A549 treated with CpdA at 1 μM for 4 hours (cell line): ENCODE measurements at places on chromosomes 7 and 10. TPM values are rescaled to one million over a fixed set of nuclear protein-coding genes. Genes with fewer than 3 reads are reported as not detected.

Gene UFSP1
- 4.7 to 7.2 TPM (median 5.4 TPM) in 5 replicates for total RNA-seq

Gene C7orf57
- 0.26 to 0.61 TPM (median 0.37 TPM) in 5 replicates for total RNA-seq

Gene VSTM4
- total RNA-seq, result 0.34 to 0.54 TPM (median 0.39 TPM) in 5 replicates

Gene CUL1
- 61.1 to 65.2 TPM (median 64.5 TPM) in 5 replicates for total RNA-seq

Gene CCM2
- 32.5 to 45.6 TPM (median 42.6 TPM) in 5 replicates for total RNA-seq

Gene TMEM213
- not detected in 5 replicates for total RNA-seq

Gene GRM8
- 0.11 to 0.15 TPM in 2 of 5 replicates, not detected in the others for total RNA-seq

Gene UTF1
- 0.07 to 0.16 TPM (median 0.14 TPM) in 3 of 5 replicates, not detected in the others for total RNA-seq

Gene TMEM130
- 0.33 to 0.52 TPM (median 0.46 TPM) in 5 replicates for total RNA-seq

Gene WEE2
- total RNA-seq, result 0.03 TPM in 1 of 5 replicates, not detected in the others

Gene CHN2
- total RNA-seq, result 0.11 TPM in 1 of 5 replicates, not detected in the others

Gene CEP55
- total RNA-seq, result 60.7 to 75.5 TPM (median 65.1 TPM) in 5 replicates

Gene SFRP4
- 2.8 to 4.8 TPM (median 3.6 TPM) in 5 replicates for total RNA-seq

Gene SLC4A2
- 195 to 312 TPM (median 291 TPM) in 5 replicates for total RNA-seq

Gene IFIT1B
- not detected in 5 replicates for total RNA-seq

Gene SPDYE16
- total RNA-seq, result not detected in 5 replicates
